ENCODE measurements at places on chromosomes 2 and 18. TPM values are rescaled to one million over a fixed set of nuclear protein-coding genes. Genes with fewer than 3 reads are reported as not detected.

Gene PLGLB1
- 2.4 TPM for total RNA-seq

Gene SERPINB12
- not detected for total RNA-seq

Gene KLHL30
- total RNA-seq, result not detected

DNA sequence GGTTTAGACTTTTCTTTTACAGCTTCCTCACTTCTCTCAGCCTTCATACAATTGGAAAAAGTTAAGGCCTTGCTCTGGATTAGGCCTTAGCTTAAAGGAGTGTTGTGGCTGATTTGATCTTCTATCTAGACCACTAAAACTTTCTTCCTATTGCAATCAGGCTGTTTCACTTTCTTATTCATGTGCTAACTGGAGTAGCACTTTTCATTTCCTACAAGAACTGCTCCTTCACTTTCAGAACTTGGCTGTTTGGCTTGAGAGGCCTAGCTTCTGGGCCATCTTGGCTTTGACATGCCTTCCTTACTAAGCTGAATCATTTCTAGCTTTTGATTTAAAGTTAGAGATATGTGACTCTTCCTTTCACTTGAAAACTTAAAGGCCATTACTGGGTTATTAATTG lies 114.3 kb downstream of the ARHGEF4 start:
- DNase-seq, result no peak

- DNase-seq, result no peak
Observed at GRCh38 chr2:238286987-238287736, 1.2 kb downstream of the PER2 start.

GRCh38 chr2:11698009-11698922 lies 28.3 kb upstream of the NTSR2 start:
- DNase-seq, result no peak

DNA sequence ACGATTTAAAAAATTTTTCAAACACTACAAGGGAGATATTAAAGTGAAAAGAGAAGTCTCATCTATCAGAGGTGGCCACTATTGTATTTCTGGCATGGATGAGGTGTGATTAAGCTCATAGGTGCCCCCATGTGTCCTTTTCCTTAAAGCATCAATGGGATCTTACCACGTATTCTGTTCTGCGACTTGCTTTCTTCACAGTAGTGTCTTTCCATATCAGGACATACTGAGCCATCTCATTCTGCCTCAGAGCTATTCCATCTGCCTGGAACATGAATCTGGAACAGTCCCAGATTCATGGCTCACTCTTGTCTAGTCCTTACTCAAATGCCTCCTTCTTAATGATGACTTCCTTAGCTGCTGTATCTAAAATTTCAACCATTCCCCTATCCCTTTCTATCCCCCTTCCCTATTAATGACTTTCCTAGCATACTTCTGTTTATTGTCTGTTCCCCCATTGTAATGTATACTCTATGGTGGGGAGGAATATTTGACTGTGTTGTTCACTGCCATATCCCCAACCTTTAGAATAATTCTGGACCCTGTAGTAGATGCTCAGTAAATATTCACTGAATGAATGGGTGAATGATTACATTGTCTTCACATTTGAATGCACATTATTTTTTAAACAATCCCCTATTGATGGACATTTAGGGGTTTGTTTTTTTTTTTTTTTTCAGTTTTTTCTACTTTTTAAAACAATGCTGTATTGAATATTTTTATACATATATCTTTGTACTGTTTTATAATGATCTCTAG lies 11.1 kb downstream of the STAMBP start:
- DNase-seq, result no peak

- no peak for DNase-seq
Observed at GRCh38 chr2:239724851-239725550, 300.1 kb downstream of the NDUFA10 start.

- DNase-seq, result peak; percentile 80
Observed at GRCh38 chr18:63444580-63444979, 22.3 kb upstream of the VPS4B start.

DNA sequence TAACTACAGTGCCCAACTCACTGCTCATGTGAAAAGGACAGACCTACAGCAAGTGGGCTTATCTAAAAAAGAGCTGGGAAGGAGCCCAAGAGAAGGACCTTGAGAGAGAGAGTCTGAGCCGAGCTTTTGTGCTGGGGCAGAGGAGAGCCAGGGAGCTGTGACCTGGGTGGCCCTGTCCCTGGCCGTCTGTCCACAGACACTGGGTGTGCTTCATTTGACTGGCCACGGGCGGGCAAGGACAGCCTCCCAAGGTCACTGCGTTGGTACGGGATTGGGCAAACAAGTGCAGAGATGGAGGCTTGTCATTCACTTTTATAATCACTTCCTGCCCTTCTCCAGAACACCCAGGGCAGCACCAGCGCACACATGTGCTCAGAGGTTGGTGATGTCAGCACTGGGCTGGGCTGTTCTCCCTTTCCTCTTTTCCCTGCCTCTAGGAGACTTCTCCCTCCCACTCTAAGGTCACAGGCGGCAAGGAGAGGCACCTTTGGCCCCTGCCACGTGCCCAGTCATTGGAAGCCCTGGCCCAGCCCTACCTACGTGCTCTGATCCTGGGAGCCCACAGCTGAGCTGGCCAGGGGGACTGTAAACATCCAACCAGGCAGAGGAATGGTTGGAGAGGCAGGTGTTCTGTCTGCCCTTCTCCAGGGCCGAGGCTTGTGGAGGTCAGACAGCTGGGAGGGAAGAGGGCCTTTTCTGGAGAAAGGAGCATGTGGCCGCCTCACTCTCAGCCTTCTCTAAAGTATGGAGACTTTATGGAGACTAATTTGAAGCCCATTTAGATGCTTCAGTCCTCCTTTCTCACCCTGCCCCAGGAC lies 6.4 kb upstream of the PSD4 start:
- no peak for DNase-seq

- no peak for DNase-seq
Observed at GRCh38 chr2:216555274-216555673, 56.6 kb downstream of the RPL37A start.

GRCh38 chr2:66571918-66572317 lies 137.0 kb downstream of the MEIS1 start:
- peak; percentile 48 for DNase-seq

DNA sequence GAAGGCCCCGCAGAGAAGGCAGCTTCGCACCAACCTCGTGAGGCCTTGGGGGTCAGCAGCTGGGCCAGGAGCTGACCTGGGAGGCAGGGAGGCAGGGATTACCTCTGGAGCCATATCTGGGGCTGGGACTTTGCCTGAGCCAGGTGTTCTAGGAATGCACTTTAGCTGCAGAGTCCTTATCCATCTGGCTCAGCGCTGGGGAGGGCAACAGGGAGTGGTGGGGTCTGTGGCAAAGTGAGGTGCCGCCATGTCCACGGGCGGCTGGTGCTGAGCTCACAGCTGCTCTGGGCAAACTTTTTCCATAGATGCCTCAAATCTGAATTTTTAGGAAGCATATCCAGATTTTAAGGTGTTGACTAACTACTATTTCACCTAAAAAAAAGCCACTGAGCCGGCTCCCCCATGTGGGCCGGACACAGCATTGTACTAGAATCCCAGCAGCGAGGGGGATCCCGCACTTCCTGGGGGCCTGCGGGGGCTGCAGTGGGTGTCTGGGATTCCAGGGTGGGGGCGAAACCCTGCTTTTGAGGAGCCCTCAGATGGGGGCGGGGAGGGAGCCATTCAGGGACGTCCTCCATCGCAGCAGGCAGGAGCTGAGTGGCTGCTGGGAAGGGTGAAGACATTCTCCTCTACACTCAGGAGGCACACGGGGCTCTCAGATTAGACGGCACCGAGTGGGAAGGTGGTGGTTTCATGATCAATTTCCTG lies 34.6 kb downstream of the RTP5 start:
- no peak for DNase-seq

GRCh38 chr18:9095297-9096006 lies 7.0 kb upstream of the NDUFV2 start:
- DNase-seq, result peak; percentile 68

- DNase-seq, result no peak
Observed at GRCh38 chr2:38097988-38098385, 22.0 kb upstream of the CYP1B1 start.

- DNase-seq, result no peak
Observed at GRCh38 chr2:240297256-240298116, 138.0 kb upstream of the GPC1 start.

DNA sequence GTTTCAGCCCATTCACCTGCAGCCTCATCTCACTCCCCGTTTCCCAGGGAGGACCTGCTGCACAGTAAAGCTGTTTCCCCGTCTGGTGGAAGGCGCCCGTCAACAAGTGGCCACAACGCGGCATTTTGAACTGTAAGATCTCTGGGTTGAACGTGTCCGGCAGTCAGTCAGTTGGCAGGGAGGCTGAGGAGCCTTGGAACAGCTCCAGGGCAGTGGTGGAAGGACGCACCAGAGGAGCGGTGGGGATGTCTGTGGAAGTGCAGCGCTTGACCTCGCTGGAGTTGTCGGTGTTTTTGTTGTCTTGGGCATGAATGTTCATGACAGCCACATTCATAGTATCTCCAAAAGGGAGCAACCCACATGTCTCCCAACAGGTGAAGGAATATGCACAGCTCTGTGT lies 31.4 kb upstream of the MBP start:
- DNase-seq, result no peak
